Effector CD4-positive, alpha-beta T cell (primary cell): ENCODE measurements at places on chromosomes 12 and 14.

DNA sequence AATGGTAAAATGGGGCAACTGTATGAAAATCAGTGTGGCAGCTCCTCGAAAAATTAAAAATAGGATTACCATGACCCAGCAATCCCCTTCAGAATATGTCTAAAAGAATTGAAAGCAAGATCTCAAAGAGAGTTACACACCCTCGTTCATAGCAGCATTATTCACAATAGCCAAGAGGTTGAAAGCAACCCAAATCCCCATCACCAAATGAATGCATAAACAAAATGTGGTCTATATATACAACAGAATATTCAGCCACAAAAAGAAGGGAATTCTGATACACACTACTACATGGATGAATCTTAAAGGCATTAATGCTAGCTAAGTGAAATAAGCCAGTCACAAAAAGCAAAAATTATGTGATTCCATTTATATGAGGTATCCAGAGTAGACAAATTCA is 27.2 kb downstream of the RAD52 start:
- DNase-seq, result no peak

DNA sequence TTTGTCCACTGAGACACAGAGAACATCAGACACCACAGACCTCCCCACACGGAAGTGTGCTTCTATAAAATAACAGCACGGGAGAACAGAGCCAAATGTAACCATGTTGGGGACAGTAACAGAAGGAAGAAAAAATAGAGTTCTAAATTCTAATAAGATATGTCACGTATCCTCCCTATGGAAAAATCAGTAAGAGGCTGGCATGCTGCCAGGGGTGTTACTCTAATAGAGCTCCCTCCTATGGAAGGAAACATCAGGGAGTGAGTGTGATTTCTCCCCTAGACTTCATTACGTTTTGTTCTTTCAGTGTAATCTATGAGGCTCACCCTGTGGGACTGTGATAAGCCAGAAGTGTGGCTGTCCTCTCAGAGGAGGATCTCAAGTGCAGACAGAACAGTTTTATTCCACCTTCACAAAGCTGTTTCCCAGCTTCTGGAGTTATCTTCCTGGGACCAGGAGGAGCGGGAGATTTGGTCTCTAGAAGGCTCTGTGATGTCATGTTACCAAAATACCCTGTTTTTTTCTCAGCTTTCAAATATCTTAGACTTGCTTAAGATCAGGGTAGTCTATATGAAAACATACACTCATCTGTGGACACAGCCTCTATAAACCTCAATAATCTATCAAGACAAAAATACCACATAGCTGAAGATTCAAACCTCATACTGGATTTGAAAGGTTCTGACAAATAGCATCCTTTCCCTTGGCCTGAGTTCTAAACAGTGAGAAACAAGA is 69.3 kb downstream of the ZFC3H1 start:
- no peak for DNase-seq

- no peak for DNase-seq
Measured at GRCh38 chr14:69712599-69713088, 54.3 kb upstream of the SRSF5 start.

GRCh38 chr14:22547313-22547947 is 41.6 kb downstream of the DAD1 start:
- DNase-seq, result no peak

DNA sequence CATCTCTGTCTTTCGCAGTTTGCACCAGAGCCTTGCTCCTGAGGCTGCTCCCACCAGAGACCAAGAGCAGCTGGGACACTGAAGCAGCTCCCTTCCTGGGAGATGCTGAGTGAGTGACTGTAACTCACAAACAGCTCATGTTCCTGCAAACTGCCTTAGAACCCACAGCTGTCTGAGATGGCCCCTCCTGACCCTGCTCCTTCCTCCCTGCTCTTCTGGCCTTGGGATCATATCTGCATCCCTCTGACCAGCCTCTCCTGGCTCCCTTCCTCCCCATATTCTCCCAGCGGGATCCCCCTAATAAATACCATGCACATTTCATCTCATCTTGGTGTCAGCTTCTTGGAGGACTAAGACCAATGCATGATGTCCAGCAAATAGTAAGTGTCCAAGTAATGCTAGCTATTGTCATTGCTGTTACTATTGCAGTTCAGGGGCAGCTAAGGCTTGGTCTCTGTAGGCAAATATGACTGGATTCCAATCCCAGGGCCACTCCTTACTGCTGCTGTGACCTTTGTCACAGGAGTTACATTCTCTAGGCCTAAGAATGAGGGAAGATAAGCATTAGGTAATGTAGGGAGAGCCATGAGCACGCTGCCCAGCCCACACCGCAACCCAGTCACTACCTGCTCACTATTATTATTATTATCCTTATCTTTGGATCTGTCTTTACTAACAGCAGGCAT is 47.9 kb downstream of the SYNE3 start:
- no peak for DNase-seq

DNA sequence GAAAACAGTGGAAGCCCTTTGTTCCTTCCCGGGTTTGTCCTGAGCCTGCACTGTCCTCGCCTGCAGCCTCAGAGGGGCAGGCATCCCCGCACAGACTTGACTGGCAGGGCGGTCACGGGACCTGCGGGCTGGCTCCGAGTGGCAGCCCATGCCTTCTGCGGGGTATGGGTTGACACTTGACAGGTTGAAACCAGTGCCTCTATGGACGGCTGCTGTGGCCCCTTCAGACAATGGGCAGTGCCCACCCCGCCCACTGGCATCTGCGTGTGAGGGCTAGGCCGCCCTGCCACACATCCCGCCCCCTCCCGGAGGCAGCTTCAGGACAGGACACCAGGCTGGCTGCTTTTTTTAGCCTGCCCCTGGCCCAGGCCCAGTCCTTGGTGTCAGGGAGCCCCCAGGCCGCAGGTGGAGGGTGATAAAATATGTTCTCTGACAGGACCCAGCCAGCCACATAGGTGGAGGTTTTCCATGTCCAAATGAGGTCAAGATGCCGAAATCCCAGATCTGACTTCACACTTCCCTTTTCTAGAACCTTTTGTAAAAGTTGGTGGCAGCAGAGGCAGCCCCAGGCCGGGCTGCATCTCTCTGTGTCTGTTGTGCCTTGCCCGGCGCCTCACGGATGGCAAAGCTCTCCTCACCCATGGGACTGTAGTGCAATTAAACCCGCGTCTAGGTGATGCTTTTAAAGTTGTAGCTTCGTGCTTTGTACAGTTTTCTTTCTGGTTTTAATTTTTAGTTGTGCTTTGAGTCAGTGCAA is 10.0 kb downstream of the ANKRD9 start:
- DNase-seq, result no peak

DNA sequence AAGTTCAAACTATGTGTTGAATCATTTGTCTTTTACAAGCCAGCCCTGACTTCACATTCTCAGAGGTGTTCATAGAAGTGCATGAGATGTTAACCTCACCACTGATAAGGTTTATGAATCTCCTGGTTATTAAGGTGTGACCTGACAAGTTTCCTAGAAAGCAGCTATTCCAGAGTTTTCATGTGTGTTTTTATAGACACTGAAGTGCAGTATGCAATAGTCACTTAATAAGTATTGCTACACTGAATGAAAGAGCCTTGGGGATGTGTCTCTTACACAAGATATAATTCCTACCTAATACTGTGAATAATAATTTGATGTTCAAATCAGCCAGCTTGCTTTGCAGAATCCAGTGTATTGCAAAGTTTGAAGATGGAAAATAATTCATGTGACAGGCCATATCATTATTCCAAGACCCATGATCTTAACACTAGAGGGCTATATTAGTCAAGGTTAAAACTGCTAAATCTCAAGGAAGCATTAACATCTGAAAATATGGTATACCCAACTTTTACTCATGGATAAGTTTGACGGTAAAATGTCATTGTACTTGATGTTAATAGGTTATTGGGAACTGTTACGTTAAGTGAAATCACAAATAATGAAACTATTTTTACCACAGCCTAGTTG is 13.0 kb downstream of the SLC25A3 start:
- DNase-seq, result no peak

DNA sequence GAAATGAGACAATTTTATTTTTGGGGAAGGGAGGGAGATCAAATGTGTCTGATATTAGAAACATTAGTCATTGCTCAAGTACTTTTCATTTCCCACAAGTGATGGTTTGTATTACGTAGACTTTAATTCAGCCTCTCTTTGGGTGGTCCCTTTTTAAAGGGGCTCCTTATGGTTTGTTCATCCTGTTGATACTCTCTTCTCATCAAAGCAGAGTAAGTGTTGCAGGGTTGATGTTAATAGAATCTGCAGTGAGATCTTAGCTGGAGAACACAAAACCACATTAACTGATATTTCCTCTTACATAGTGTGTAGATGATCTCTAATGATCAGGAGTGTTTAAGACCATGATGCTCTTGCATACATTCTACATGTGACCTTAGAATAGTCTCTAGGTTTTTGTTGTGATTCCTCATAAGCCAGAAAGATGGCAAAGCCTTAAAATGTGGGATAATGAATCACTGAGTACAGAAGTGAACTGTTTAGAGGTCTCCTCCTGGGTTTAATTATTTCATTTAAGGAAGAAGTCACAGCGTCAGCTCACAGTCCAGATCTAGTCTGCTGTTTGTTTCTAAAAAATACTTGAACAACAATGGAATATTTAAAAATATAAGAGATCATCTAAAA is 87.4 kb upstream of the PTPRR start:
- no peak for DNase-seq

GRCh38 chr12:30968211-30968610 is 41.7 kb downstream of the TSPAN11 start:
- DNase-seq, result no peak

- DNase-seq, result no peak
Measured at GRCh38 chr14:36955376-36955775, 217.0 kb downstream of the SLC25A21 start.

GRCh38 chr14:99838639-99839134 is 45.5 kb downstream of the EML1 start:
- DNase-seq, result no peak

DNA sequence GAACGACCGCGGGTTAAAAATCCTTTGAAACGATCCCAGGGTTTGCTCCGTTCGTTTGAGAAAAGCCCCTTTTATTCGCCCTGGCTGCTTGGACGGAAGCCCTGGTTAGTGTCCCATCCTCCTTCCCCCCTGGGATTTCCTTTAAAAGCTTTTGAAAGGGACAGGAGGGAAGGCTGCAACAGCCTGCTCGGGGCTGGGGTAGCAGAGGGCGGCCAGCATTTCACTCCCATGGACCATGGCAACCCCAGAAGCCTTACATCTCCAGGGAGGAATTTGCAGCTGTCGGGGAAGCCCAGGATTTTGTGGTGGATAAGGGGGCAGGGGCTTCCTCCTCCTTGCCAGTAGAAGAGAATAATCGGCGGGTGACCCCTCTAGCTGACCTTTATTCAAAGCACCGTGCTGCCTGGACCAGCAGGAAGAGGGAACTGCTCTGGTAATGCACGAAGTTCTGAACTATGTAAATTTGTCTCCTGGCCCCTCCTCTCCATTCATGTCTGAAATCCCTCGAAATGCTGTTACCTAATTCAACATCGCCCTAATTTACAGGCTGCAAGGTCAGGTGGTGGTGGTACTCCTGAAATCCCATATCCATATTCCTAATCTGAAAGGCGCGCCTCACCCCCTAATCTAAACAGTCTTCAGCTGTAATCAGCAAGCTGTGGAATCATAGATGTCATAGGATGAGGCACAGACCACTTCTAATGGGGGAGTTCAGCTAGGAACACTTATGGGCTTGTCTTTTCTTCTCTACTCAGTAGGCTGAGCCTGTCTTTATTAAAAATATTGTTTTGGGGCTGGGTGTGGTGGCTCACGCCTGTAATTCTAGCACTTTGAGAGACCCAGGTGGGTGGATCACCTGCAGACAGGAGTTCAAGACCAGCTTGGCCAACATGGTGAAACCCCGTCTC is 1.0 kb upstream of the CLIP1 start:
- DNase-seq, result no peak

DNA sequence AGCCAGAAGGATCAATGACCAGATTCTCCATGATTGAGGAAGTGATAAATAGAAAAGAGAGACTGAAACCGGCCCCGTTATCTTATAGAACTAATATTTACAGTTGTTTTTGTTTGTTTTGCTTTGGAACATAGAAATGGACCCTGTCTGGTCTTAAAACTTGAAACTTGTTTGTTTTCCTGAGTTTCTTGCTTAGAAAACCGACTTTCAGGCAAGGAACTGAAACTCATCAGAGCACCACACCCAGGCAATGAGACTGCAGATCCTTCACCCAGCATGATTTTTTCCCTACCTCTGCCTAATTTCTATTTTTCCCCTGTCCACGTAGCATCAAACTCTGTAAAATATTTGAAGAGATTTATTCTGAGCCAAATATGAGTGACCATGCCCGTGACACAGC is 10.6 kb upstream of the CLEC12A start:
- no peak for DNase-seq

GRCh38 chr14:67952381-67952780 is 132.8 kb downstream of the RAD51B start:
- DNase-seq, result no peak

DNA sequence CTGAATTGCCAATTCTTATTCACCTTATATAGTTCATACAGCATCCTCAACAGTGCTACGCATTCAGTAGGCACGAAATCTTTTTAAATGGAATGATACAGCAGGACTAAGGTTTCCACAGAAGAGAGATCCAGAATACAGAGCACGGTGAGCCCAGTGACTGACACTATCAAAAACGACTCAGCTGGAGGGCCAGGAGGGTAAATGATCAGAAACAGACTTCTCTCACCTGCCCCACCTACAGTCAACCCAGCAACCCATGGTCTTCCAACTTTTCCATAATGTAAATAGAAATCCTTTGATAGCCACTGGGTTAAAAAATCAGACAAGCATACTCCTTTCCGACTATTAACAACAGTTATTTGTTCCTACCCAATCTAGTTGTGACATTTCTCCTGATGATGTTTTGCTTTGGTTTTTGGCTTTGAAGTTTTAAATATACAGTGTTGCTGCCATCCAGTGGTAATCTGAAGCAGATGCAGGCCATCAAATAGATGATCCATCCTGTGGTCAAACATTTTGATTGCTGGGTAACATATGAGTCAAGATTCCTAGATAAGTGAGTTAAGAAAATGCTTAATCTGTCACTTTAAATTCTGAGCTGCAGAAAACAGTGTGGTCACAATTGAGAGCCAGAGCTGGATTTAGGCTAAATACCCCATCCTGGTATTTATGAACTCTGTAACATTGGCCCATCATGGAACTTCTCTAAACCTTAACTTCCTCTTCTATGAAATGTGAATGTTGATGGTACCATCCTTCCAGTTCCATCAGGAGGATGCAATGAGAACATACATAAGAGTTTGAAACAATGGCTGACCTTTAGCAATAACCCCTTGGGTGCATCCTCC is 42.0 kb downstream of the GPHB5 start:
- DNase-seq, result no peak

DNA sequence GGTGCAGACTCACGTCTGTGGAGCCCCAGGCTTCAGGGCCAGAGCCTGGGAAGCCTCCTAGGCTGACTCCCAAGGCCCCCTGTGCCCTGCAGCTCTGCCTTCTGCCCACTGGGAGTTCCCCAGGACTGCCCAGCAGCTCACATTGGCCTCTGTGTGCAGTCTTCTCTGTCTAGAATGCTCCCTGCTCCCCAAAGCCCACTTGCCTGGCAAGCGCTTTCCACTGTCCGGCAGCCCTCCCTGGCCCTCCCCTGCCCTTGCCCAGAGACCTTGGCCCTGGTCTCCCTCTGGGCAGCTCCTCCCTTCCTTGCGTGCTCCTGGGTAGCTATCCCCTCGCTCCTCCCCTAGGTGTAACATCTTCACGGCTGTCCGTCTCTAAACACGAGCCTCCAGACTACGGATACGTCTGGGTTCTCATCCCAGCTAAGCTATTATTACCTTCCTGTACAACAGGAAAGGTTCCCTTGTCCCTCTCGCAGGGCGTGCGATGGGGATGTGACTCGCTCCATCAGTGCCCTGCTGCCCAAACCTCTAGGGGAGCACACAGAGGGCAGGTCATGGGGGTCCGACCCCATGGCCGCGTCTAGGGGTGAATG is 325.5 kb upstream of the RTL1 start:
- no peak for DNase-seq

GRCh38 chr12:57625261-57626032 is 7.6 kb downstream of the B4GALNT1 start:
- DNase-seq, result no peak
